ENCODE measurements at places on chromosomes 6 and 20.

- DNase-seq = no peak
These were observed 43.8 kb downstream of the RALGAPA2 start for GRCh38 chr20:20668639-20669038.

DNA sequence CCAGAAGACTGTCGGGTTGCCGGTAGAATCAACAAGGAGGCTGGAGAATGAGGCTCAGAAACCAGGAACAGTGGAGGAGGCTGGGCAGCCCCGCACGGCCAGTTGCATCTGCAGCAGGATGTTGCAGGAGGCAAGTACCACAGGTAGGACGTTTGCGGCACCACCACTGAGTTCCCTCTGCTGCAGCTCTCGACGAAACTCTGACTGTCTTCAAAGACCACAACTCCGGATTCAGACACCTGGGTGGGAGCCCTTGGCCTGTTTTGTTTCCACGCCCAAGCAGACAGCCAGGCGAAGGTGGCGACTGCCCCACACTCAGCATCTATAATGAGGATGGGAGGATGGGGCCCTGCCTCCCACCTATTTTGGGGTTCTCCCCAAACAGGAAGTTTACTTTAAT, 218.2 kb downstream of the ZDHHC14 start:
- no peak for DNase-seq

DNA sequence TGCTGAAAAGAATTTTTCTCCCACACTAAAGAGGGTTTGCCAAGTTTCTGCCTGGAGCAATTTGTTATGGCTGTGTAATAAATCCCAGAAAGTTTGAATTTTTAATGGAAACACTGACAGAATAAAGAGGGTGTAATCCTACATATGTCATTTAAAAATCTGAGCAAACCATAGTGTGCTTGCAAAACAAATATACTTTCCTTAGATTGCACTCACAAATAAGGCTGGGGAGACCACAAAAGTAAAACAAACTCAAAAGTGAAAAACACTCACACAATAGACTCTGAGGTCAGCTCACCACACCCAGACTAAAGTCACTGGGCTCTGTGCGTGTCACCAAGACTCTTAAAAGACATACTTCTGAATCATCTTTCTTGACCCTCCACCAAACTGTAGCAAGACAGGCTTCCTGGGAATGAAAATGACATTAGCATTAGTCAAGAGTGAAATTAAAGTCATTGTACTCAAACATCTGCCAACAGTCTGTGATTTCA, 4.8 kb upstream of the ATXN1 start:
- DNase-seq = no peak

- no peak for DNase-seq
These were observed 330.1 kb upstream of the MARCKS start for GRCh38 chr6:113526995-113527394.

GRCh38 chr20:47540443-47541354, 39.0 kb downstream of the NCOA3 start:
- no peak for DNase-seq

DNA sequence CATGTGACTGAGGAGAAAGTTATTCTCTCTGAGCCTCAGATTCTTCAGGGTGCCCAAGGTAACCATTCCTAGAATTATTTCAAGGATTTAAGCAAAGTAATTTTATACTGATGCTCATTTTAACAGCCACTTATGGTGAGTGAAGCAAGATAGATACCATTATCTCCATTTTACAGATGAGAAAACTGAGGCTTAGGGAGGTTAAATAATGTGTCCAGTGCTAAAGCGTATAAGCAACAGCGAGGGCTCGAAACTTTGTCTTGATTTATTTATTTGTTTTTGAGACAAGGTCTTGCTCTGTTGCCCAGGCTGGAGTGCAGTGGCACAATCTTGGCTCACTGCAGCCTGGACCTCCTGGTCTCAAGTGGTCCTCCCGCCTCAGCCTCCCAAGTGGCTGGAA, 53.6 kb downstream of the FOXF2 start:
- DNase-seq = no peak

All from neuronal stem cell (in vitro differentiated cells).